Activated CD4-positive, CD25-positive, alpha-beta regulatory T cell (primary cell): ENCODE measurements at places on chromosomes 1 and 21.

DNA sequence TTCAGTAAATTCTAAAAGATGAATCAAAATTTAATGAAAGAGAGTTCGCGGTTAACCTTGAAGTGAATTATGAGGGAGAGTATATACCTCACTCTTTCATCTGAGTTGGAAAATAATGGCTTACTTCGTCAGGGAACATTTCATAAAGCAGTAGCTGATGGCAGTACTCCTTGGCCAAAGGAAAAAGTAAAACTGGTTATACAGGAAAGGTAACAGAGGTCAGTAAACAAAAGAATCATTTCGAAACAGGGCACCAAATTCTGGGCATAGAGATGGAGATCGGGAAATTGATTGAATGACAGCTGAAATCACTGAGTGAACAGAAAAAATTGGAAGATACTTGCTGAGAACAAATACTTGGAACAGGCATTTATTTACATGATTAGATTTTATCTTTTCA lies 199.0 kb downstream of the OLFM3 start:
- DNase-seq = no peak

DNA sequence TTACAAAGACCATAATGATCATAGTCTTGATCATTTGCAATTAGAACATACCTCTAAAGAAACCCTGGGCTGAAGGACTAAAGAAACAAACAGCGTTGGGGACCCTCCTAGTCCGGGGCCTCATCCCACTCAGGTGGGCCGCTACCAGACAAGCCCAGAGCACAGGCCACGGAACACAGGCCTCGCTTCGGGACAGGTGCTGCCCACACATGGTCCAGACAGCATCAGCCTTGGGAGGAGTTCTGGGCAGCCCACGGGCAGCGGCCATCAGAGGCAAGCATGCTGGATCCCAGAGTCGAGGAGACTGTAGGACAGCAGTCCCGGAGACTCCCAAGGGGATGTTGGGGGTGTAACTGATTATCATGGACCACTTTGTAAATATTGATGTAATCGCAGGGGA lies 4.9 kb downstream of the C2CD2 start:
- no peak for DNase-seq

DNA sequence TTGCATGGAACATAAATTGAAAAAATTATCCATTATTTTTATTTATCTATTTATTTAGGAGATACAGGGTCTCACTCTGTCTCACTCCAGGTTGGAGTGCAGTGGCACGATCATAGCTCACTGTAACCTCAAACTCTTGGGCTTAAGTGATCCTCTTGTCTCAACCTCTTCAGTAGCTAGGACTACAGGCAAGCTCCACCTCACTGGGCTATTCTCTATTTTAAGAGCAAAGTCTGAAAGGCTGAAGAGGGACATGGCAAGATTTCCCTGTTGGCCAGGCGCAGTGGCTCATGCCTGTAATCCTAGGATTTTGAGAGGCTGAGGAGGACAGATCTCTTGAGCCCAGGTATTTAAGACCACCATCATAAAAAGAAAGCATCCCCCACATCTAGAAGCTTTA lies 14.0 kb upstream of the RC3H1 start:
- DNase-seq = no peak

- no peak for DNase-seq
Measured at GRCh38 chr1:30472526-30472925, 250.9 kb downstream of the MATN1 start.

- DNase-seq = no peak
Measured at GRCh38 chr1:21494196-21494595, 15.0 kb upstream of the ALPL start.

GRCh38 chr1:51504806-51505525 lies 14.1 kb downstream of the EPS15 start:
- no peak for DNase-seq

- DNase-seq = no peak
Measured at GRCh38 chr1:91011726-91012125, 10.1 kb downstream of the ZNF644 start.

DNA sequence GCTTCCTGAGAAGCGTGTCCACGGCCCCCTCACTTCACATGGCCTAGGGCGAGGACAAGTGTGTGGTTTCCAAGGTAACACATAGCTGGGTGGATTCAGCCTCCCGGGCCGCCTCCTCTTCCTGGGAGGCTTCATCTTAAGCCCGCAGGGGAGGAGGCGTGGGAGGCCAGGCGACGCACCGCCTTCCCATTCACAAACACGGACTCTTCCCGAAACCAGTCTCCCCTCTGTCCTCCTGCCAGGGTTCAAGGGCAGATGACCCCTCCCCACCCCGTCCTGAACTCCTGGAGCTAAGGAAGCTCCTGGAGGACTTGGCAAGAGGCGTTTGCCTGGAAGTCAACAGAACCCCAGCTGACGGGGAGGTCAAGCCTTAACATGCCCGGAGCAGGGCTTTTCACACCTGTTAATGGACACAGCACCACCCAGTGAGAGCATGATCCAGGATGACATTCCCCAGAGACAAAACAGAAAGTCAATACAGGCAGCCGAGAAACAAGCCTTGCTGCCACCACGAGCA lies 56.7 kb downstream of the KCNN3 start:
- DNase-seq = no peak

GRCh38 chr1:184388971-184389370 lies 2.1 kb downstream of the C1orf21 start:
- DNase-seq = no peak

DNA sequence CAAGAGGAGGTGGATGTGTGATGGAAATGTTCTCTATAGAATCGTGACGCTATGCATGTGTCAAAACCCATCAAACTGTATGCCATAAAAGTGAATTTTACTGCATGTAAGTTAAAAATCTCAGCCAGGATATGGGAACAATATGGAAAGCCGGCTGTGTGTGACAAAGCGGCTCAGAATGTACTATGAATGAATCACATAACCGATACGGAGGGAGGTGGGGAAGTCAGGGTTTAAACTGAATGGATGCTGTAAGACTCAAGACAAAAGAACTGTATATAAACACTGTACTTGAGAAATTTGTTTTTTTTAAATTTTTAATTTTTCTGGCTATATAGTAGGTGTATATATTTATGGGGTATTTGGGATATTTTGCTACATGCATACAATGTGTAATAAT lies 111.6 kb upstream of the PDE4B start:
- no peak for DNase-seq

- DNase-seq = no peak
Measured at GRCh38 chr21:14877581-14878228, 187.1 kb downstream of the NRIP1 start.

- DNase-seq = no peak
Measured at GRCh38 chr1:212769459-212770167, 22.0 kb downstream of the NSL1 start.

- DNase-seq = no peak
Measured at GRCh38 chr1:115768549-115768948, at the start of gene CASQ2. CASQ2 (minus strand) TSS chr1:115768714; CDS start chr1:115768541, 173 bp downstream.

GRCh38 chr1:151512801-151513625 lies 1.8 kb downstream of the CGN start:
- no peak for DNase-seq

- DNase-seq = no peak
Measured at GRCh38 chr1:19372136-19372514, 60.0 kb downstream of the SLC66A1 start.

- no peak for DNase-seq
Measured at GRCh38 chr1:96683931-96684330, 37.7 kb upstream of the PTBP2 start.

GRCh38 chr1:93323185-93323820 lies 22.4 kb upstream of the DR1 start:
- DNase-seq = no peak

GRCh38 chr1:44417351-44418021 lies 12.4 kb downstream of the RNF220 start:
- no peak for DNase-seq

DNA sequence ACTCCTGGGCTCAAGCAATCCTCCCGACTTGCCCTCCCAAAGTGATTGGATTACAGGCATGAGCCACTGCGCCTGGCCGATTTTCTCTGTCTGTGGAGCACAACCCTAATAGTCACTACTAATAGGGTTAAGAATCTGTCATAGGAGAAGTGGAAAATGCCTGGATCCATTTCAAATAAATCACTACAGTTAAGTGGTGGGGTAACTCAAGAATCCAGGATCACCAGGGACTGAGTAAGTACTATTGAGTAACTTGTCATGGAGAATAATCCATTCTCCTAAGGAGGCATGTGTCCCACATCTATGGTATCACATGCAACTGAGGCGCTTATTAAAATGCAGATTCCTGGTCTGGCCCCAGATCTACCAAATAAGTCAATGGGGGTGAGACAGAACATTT lies 53.2 kb downstream of the OPTC start:
- DNase-seq = no peak

GRCh38 chr1:42927274-42927841 lies 31.3 kb downstream of the SLC2A1 start:
- no peak for DNase-seq

DNA sequence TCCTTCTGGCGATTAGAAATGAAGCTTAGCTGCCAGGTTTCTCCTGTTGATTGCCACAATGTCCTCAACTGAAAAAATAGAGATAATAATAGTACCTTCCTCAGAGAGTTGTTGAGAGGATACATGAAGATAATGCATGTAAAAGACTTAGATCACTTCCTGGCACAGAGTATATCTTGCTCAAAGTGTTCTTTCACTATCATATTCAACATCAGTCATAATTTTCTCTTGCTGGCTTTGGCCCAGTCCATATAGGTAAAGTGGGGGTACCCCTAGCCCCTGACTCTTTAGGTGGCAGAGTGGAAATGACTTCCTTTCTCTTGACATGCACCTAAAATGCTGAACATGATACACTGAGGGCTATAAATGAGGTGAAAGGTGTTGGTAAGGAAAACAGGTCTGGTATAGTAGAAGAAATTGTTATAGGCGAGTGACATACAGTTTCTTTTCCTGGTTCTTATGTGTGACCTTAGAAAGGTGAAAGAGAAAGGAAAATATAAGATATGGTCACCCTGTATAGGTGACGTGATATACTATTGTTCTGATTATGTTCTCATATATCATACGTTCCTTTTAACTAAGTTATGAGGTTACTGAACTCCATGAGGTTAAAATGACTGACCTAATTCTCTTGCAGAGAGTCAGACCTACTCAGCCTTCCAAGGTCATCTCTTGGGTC lies 209.9 kb upstream of the DEPDC1 start:
- no peak for DNase-seq

DNA sequence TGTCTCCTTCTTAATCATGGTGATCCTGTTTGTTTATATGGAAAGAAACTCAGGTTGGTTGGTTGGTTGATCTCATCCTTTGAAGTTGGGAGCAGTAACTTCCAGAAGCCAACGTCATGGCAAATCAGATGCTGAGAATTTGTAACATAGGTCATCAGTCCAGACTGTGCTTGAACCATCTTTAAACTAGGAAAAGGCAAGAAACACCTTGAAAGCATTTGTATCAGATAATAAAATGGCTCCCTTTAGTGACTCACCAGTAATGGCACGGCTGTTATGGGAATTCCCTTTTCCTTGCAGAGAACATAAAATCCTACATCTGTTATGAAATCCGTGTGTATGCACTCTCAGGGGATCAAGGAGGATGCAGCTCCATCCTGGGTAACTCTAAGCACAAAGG lies 58.1 kb downstream of the SERBP1 start:
- no peak for DNase-seq

DNA sequence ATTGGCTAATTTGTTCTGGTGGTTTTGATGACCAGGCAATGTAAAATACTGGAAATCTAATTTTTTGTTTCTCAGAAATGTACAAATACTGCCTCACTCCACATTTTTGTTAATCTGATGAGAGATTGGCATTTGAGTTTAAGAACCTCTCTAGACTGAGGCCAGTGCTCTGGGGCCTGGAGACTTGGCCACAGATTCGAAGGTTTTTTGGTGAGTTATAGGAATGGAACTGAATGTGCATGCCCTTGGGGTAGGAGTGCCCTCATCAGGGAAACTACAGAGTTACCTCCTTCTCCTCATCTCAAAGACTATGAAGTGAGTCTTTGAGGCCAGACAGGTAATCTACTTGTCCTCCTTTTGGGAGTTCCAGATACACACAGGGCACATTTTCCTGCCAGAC lies 347.9 kb downstream of the LTN1 start:
- no peak for DNase-seq

DNA sequence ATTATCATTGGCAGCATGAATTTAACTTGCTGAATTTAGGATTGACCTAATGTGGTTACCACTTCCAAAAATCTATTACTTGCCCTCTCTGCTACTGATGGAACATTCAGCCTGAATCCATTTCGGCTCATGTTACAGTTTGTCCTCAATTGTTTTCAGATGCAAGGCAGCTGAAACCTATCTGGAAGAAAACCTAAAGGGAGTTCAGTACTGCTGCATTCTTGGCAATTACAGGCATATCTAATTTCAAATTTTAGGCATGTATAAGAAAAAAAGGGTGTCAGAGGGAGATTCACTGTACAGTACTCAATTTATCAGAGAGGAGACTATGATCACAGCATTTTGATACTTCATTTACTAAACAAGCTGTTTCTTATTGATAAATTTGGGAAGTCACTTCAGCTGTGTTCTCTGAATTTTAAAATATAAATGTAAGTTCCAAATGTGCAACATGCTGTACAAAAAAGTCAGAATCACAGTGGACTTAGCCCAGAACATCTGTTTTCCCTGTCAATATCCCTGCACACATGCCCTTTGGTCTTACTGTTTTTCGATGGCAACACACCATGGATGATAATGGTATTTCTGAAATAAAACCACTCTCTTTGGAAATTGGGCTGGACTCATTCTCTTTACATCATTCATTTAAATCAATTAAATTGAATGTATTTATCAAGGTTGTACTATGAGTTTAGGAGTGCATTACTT lies 651.6 kb upstream of the ADGRL4 start:
- no peak for DNase-seq

GRCh38 chr1:118302145-118302544 lies 117.1 kb upstream of the SPAG17 start:
- no peak for DNase-seq

DNA sequence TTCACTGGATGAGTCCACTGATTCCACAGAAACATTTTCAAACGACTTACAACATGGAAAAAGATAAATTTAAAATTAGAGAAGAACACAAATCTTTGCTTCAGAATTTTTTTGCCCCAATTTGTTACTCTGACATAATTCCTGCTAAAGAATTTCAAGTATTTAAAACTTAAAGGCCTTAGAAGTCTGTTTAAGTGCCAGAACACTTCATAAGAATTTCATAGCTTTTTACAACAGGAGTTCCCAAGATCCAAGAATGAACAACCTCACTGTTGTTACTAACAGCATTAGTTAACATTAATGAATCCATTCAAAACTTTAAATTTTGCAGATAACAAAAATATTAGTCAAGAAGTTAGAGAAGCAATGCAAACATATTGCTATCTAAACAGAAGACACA lies 31.7 kb downstream of the ARHGAP29 start:
- no peak for DNase-seq

- no peak for DNase-seq
Measured at GRCh38 chr1:114702737-114703136, 7.4 kb upstream of the AMPD1 start.

GRCh38 chr1:65265651-65266351 lies 43.5 kb upstream of the DNAJC6 start:
- no peak for DNase-seq

DNA sequence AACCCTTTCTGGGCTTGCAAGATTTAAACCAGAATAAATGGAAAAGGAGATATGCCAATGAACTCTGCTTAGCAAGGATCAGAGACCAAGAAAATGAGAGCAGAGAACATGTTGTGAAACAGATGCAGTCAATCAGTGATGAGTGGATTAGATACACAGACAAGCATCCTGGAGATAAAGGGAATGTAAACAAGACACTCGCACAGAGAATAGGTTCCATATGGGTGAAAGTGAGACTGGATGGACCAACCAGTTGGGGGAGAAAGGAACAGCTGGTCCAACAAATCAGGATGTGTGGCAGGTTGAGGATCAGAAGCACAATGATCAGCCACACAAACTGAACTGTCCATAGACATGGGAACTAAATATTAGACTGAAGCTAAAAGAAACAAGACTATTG lies 338.2 kb downstream of the ASTN1 start:
- no peak for DNase-seq
